ENCODE measurements at places on chromosomes 13 and 19. TPM values are rescaled to one million over a fixed set of nuclear protein-coding genes. Genes with fewer than 3 reads are reported as not detected.

FGF9 gene
- 0.25 TPM for total RNA-seq

CEBPA gene
- 5.6 TPM for total RNA-seq

C19orf67 gene
- total RNA-seq, result 0.35 TPM

- DNase-seq, result no peak
Observed at GRCh38 chr13:97188207-97188606, 33.9 kb upstream of the MBNL2 start.

GRCh38 chr13:39515224-39515714, 87.7 kb downstream of the LHFPL6 start:
- no peak for DNase-seq

DNA sequence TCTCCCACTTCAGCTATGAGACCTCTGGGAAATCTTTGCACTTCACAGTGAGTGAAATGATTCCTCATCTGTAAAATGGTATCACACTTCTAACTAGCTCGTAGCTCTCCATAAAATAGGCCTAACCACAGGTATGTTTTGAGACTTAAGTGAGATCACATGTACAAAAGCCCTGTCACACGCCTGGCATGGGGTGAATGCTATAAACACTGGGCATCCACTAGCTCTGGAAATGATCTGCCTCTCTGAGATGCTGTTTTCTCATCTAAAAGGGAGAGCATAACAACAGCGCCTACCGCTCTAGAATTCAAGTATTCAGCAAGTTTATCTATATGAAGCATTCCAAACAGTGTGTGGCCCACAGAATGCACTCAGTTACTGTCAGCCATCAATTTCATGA, 2.2 kb downstream of the AKT2 start:
- no peak for DNase-seq

- peak; percentile 68 for DNase-seq
Observed at GRCh38 chr19:1211494-1212234, 6.1 kb downstream of the STK11 start.

All from WTC11 (cell line).